BJ (cell line): ENCODE measurements at places on chromosomes 12 and 14.

GRCh38 chr12:42296503-42297109 lies 29.3 kb downstream of the ZCRB1 start:
- DNase-seq: no peak

DNA sequence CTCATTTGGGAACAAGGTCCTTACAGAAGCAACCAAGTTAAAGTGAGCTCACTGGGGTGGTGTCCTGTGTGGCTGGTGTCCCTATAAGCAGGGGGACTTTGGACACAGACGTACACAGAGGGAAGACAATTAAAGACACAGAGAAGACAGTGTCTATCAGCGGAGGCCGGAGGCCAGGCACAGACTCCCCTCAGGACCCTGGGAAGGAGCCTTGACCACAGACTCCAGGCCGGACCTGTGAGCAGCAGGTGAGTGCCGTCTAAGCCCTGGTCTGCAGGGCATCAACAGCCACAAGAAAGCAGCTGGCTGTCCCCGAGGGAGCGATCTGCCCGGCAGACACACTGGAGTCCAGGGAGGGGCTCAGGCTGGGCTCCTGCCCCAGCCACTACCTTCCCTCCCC lies 219.1 kb upstream of the C14orf180 start:
- no peak for DNase-seq

- DNase-seq: no peak
These were observed 56.5 kb downstream of the CPM start for GRCh38 chr12:68876461-68876860.

DNA sequence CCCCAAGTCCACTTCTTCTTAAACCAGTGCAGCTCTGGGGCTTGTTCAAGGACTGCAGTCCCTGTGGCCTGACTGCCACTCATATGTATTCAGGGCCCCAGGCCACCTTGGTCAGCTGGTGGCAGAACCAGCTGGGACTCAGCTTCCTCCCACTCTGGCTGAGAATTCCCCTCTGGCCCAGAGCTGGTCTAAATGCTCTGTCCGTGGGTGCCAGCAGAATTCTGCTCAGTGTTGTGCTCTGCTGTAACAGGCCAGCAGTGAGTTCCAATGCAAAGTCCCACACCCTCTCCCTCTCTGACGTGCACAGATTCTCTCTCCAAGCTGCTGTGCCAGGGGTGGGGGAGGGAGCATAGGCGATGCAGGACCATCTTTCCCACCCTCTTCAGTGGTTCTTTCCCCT lies 210.4 kb upstream of the RGS6 start:
- DNase-seq: no peak
